ENCODE measurements at places on chromosomes 6 and 20.

GRCh38 chr20:38217791-38218565, 42.6 kb downstream of the KIAA1755 start:
- DNase-seq: no peak

DNA sequence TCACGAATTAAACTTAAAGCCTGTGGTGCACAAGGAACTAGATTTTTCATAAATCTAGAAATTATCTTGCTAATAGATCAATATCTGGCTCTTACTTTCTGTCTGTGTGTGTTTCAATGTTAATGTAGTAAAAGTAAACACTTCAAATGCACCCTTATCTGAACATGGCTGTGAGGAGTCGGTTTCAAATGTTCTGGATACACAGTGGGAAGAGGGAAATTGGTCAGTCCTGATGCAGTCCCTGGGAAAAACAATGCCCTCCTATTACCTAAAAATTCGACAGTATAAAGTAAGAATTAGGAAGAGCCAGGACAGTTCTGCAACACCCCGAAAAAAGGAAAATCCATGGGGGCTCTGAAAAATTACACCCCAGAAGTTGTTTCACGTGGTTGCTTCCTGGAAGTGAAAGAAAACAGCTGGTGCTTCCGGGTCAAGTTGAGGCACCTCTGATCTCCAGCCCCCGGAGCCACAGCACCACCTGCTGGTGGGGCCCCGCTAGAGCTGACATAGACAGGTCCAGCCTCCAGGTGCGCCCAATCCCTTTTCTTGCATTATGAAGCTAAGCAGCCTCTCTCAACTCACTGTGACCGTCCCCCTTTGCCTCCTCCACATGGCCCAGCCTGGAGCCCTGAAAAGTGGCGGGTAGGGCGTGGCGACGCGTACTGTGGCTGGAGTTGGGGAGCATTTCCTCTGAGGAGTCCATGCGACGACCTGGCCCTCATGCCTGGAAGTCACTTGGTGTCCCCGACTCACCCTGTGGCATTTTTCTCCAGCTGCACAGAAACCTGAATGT, 8.3 kb downstream of the SEMG2 start:
- no peak for DNase-seq

DNA sequence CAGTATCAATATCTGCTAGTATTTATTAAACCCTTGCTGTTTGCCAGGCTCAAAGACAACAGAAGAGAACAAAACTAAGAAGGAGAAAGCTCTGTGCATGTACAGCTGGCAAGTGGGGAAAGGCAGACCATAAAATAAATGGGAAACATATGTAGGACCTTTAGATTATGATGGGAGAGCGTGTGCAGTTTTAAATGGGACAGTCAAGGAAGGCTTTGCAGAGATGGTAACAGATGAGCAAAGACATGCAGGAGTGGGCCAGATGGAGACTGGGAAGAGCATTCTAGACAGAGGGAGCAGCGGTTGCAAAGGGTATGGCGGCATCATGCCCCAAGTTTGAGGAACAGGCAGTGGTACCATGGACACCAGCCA, 260.0 kb downstream of the NRN1 start:
- DNase-seq: no peak

GRCh38 chr6:107684996-107685395, 139.1 kb downstream of the SCML4 start:
- DNase-seq: no peak

GRCh38 chr20:58463256-58463655, 51.9 kb downstream of the APCDD1L start:
- no peak for DNase-seq

- no peak for DNase-seq
These were observed 220.9 kb upstream of the CEP162 start for GRCh38 chr6:84448331-84448730.

DNA sequence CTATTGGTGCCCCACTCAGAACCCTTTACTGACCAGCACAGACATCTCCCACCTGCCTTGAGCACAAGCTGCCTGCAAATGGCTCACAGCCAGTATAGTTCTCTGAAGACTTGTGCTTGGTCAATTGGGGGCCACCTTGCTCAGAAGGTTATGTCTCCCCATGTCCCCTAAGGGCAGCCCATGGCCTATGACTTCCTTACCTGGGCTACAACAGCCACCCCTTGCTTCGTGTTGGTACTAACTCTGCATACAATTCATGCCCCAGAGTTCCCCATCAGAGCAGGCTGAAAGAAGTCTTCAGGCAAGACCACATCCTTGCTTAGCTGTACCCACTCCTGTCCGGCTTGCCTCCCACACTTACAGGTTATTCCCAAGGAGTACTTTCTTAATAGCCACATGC, 57.4 kb downstream of the TOX2 start:
- DNase-seq: no peak

- no peak for DNase-seq
These were observed 19.1 kb upstream of the AAR2 start for GRCh38 chr20:36217226-36217625.

- DNase-seq: no peak
These were observed 115.2 kb upstream of the RUNX2 start for GRCh38 chr6:45212976-45213375.

- DNase-seq: no peak
These were observed 176.6 kb upstream of the PTPRK start for GRCh38 chr6:128696691-128697689.

DNA sequence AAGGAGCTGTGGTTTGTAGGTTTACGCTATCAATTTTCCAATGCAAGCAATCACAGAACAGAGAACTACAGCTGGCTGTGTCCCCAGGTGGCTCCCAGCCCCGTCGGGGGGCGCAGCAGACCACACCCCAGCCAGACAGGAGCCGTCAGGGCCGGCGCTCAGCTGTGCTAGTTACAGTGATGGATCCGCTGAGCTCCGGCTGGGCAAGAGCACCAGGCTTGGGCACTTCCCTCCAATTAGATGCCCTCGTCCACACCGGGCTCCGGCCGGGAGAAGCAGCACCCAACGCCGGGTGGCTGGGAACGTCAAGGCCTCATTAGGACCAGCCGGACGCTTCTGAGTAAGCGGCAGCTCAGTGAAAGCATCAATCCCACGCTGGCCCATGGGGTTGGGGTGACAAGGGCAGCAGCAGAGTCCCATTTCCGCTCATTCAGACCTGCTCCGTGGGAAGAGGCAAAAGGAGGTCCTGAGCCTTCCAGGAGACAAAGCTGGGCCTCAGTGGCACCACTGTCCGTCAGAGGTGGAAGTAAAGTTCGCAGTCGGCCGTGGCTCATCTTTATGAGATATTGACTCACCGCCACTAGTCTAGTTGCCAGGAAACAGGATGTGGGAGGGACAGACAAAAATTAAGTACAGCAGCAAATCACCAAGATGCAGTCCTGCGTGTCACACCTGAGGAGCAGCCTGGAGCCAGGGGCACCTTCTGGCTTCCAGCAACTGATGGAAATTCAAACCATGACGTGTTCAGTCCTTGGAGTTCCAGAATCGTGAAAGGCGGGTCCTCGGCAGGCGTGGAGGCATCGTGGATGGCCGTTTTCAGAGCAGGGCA, 164.1 kb downstream of the TAF4 start:
- no peak for DNase-seq

DNA sequence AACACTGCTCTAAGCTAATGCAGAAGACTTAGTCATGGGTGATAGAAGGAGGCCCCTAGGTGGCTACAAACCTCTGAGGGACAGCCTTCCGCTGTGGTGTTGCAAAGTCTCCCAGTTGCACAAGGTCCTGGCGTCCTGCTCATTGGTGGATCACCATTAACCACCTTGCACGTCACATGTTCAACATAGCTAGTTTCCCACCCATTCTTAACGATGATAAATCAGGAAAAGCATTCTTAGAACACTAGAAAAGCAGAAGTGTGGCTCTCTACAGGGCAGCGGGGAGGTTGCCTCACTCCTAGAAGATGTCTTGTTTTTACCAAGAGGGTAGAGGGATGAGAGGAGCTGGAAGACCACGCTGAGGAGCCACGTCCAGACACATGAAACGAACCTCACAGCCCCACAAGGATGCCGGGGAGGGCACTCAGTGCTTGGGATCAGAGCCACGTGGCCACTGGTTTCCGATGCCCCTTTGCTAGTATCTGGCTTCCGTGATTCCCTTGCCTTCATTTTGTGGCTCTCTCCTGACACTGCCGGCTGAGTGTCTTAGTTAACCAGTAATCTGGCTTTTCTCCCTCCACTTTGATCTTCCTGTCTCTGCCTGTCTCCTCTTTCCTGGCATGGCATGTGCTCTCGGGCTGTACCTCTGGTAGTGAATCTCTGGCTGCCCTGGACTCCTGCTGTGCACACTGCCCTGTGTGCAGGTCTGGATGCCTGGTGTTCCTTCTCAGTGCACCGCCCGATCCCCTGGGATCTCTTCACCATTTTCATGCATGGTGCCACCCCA, 91.4 kb upstream of the NEDD9 start:
- no peak for DNase-seq

DNA sequence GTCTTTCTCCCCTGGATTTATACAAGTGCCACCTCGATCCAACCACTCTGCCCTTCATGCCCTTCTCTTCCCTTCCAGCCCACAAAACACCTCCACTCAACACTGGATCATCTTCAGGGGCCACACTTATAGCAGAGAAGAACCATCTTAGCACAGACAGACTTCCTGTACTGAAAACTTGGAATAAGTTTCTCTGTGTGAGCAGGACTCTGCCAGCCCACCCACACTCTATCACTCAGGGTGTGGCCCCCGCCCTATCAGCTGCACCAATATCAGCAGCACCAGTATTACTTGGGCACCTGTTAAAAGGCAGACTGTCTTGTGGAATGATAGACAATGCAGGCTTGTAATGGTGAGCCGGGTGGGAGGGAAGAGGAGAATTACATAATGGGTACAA, 86.7 kb downstream of the SCML4 start:
- DNase-seq: no peak

- no peak for DNase-seq
These were observed 8.7 kb downstream of the CDS2 start for GRCh38 chr20:5135363-5136012.

- DNase-seq: no peak
These were observed 57.4 kb downstream of the NCOA6 start for GRCh38 chr20:34768096-34768495.

DNA sequence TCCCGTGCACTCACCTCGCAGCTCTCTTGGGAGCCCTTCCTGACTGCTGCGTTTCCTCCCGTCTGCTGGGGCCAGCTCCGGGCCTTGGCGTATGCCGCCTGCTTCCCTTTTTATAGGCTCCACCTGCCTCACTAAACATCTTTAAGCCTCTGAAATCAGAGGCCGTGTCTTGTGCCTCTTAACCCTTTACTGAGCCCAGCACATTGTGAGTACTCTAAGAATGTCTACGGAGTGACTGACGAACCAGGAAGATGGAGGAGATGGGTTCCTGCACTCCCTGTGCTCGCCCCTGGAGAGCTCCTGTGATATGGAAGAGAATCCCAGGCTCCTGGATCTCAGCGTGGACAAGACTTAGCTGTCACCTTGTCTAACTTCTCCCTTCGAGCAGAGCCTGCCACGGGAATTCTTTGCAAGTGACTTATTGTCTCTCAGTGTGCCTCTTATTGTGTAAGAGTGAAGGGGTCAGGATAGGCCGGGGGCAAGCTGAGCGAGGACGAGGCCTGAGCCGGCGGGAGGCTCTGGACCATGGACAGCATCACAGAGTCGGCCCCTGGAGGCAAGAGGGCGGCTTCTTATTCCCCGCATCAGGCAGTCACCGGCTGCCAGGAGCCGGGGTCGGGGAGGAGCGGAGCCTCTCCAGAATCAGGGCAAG, 70.9 kb upstream of the CCDC167 start:
- no peak for DNase-seq

- no peak for DNase-seq
These were observed 32.6 kb upstream of the TULP4 start for GRCh38 chr6:158279615-158280014.

GRCh38 chr6:41347378-41348050, 12.1 kb downstream of the NCR2 start:
- no peak for DNase-seq

GRCh38 chr6:8240301-8240700, 138.0 kb upstream of the EEF1E1 start:
- DNase-seq: no peak

DNA sequence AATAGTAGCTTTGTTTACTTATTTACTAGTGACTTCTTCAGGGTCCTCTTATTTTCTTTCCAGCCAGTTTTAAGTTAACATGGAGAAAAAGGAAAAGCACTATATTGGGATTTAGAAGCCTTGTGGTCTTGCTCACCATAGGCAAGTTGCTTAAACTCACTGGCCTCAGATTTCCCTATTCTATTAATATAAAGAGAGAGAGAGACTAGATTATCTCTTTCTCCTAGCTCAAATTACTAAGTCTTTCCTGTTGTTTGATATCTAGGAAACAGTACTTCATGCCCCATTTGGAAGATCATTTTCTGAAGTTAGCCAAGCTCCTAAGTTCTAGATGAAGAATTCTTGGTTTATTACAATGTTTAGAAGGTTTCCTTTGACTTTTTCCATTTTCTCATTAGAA, 32.5 kb downstream of the CTNNBL1 start:
- no peak for DNase-seq

DNA sequence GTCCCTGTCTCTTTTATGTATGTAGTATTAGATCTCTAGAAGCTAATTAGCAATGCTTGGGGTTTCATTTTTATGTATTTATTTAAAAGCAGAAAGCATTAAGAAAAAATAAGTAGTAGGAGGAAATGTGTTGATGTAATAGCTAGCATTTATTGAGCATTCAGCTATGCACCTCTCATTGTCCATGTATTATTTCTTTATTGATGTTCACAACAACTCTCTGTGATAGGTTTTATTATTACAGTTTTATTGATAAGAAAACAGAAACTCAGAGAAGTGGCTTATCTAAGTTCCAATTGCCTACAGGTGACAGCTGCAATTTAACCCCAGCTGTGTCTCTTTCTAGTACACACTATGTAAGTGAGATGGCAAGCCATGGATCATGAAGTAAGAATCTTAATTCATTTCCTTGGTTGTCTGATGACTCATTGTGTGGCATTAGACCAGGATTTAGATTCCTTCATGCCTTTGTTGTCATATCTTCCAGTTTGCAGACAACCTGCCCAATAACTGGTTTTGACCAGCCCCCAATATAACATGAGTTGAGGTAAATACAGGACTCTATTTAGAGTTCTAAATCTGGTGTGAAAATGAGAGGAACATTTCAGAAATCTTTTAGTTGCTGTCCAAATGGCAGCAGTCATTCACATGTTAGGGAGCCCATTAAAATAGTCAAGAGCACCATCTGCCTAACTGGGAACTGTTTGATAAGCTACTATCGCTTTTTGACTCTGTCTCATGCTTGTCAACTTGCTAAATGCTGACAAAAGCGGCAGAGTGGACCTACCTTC, 170.8 kb upstream of the PHACTR1 start:
- DNase-seq: no peak

GRCh38 chr20:9496155-9496554, 18.2 kb upstream of the LAMP5 start:
- no peak for DNase-seq
